Left kidney (tissue), 8 donors: ENCODE measurements at places on chromosomes 5 and 9. TPM values are rescaled to one million over a fixed set of nuclear protein-coding genes. Genes with fewer than 3 reads are reported as not detected.
A peak's percentile ranks its signal among the peaks of the same experiment; 100 is the strongest.

Gene OMD
- 0.62 TPM for polyA plus RNA-seq

Gene ZSWIM6
- polyA plus RNA-seq: 34.3 TPM

Gene SNCAIP
- polyA plus RNA-seq: 26.1 TPM

Gene ANKRD33B
- polyA plus RNA-seq: 1.5 TPM

Gene GABRA1
- 0.20 TPM for polyA plus RNA-seq

Gene FST
- 34.1 TPM for polyA plus RNA-seq

Gene NRARP
- polyA plus RNA-seq: 5.1 TPM

DNA sequence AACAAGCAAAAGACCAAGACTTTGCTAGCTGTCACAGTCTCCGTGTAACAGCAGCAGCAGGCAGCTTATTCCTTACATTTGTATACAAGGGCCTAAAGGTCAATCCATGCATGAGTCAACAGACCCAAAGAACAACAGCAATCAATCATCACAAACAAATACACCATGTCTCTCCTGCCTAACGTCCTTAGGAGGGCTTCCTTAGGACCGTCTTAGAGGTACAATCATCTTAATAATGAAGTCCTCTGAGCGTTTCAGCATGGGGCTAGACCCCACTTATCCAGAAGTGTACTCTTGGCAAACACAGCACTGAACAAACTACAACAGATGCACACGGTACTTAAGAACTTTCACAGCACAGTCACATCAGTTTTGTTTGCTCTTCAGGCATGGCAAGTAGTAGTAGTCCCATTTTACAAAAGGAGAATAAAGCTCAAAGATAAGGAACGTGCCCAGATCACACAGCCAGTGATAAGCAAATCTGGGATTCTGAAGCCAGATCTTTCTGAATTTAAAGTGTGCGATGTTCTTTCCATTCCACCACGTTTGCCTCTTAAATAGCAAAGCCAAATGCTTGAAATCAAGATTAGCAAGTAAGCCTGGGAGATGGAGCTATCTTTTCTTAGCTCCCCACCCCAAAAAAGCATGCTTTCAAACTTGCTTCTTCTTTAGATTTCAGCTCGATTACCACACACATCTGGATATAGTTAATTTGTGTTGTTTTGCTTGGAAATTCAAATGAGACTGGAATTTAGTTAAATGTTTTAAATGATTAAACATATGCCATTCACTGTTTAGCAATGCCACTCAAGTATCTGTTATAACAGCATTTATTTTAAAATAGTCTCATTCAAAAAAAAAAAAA lies 24.2 kb downstream of the PSMB7 start:
- DNase-seq: no peak

GRCh38 chr9:78383130-78383529 lies 86.2 kb downstream of the PSAT1 start:
- no peak for DNase-seq

GRCh38 chr5:74401946-74402320 lies 238.6 kb downstream of the ENC1 start:
- no peak for DNase-seq

- DNase-seq: no peak
Measured at GRCh38 chr5:174622067-174622466, 102.3 kb upstream of the MSX2 start.

GRCh38 chr9:100083448-100084127 lies 15.2 kb downstream of the ERP44 start:
- DNase-seq: no peak

DNA sequence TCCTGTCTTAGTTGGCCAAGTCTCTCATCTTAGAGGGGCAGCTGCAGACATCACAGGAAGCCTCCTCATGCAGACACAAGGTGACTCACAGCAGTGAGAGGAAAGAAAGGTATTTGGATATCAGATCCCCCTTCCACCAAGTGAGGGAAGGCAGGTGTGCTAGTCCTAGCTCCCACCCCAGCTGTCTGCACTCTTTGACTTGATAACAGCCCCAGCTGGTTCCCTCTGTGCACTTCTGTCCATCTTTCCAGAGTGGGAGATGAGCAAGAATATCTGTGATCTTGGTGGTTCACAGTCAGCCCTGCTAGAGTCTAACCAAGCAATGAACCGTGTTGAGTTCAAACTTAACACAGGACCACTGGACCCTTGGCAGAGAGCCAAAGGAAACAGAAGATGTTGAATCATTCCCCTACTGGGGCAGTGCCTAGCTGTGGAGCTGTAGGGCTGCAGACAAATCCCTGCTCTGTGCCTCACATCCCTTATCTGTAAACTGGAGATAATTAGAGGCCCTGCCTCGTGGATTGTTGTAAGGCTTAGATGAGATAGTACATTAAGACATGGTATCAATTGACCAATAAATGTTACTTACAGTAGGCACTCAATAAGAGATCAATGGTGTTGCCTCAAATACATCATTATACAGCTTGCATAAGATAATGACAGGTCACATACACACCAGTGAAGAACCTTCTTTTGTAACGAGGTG lies 39.1 kb downstream of the SH3RF2 start:
- peak; percentile 64 for DNase-seq

DNA sequence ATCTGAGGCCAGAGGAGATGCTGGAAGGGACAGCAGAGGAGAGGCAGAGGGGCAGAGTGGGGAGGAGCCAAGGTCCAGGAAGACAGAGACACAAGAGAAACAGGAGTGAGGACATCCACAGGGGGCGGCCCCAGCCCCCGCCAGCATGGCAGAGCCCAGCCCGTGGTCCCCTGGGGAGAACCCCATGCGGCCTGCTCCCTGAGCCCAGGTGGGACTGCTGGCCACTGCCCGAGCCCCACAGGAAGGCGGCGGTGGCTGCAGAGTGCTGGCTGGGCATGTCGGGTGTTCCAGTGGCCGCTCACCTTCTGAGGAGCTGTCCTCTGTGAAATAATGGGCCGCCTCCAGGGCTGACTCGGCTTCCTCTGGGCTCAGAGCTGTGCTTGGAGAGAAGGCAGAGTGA lies 8.9 kb upstream of the MRNIP start:
- no peak for DNase-seq

DNA sequence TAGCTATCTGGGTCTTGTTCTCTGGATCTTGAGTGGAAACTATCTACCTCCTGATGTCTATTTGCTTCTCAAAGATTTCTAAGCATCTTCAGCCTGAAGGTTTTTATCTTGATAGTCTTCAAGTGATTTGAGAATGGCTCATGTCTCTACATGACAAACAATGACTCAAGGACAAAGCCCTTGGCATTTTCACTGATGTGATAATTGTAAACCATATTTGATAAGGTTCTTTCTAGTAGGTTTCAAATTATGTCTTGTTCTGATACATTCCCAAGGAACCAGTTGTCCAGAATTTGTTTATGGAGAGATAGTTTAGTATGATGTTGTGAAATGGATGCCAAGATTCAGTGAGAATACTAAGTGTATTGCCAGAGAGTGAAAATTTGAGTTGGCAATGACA lies 1079.3 kb upstream of the CDH9 start:
- no peak for DNase-seq

DNA sequence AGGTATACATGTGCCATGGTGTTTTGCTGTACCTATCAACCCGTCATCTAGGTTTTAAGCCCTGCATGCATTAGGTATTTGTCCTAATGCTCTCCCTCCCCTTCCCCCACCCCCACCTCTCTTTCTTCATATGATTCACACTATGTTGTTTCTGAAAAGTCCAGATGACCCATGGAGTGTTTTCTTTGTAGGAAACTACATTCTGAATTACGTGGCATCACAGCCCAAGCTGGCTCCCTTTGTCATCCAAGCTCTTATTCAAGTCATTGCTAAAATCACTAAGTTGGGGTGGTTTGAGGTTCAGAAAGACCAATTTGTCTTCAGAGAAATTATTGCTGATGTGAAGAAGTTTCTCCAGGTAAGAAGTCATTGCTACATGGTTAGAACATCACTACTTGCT lies 30.4 kb downstream of the RANBP17 start:
- no peak for DNase-seq

GRCh38 chr5:127038550-127038949 lies 8.2 kb upstream of the MARCHF3 start:
- no peak for DNase-seq

DNA sequence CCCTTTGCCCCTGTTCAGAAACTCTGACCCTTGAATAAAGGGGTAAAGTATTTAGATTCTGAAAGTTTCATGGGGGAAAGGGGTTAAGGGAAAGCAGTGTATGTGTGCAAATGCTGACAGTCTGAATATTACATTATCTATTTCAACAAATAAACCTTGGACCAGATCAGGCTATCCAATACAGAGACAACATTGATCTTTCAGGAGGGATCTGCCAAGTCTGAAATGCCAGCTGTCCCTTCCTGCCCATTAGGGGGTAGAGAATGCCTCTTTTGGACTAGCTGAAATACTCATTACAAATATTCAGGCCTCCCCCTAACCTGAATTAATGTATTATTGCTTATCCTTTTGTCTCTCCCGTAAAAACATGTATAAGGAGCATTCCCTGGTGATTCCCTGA lies 219.5 kb downstream of the NR3C1 start:
- no peak for DNase-seq

DNA sequence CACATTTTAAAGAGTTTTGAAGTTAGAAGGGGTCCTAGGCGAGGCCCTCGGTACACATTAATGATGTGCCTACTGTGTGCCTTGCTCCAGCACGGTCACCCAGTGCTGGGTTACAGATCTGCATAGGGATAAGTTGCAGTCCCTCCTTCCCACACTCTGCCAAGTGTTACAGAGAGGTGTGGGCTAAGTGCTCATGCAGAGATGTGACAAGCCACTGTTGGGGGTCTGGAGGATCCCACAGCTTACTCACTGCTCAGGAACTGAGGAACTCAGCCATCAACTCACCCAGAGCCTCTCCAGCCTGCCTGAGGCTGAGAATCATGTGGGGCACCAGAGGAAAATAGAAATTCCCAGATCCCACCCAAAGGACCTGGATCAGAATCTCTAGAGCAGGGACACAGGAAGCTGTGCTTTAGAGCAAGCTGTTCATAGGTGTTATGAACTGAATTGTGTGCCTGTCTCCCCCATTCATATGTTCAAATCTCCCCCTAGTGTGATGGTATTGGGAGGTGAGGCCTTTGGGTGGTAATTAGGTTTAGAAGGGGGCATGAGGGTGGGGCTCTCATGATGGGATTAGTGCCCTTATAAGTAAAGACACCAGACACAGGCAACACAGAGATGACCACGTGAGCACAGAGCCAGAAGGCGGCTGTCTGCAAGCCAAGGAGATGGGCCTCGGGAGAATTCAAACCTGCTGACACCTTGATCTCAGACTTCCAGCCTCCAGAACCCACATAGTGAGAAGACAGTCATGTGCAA lies 164.1 kb downstream of the HSD17B3 start:
- DNase-seq: no peak

DNA sequence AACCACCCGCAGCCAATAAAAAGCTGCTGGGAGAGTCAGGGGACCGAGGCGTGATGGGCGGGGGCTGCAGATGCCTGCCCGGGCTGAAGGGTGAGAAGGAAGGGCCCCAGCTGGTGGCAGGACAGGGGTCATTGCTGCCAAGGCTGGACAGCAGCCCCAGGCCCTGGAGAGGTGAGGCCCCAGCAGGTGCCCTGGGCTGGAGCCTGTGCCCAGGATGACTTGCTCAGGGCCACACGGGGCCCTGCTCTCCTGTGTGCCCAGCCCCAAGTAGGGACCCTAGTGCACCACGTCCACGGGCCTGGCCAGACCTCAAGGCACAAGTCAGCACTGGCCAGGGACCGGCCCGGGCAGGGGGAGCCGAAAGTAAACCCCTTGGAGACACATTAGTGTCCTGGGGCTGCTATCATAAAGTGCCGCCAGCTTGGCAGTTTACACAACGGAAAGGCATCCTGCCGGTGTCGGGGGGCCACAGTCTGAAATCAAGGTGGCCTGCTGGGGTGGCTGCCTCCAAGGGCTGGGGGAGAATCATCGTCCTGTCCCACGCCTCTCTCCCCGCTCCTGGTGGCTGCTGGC lies 22.0 kb downstream of the LHX3 start:
- no peak for DNase-seq

GRCh38 chr5:12095808-12096281 lies 191.6 kb upstream of the CTNND2 start:
- DNase-seq: no peak
